T-helper 1 cell (primary cell): ENCODE measurements at places on chromosomes 1 and 21.

GRCh38 chr21:45478115-45478801 lies 64.0 kb downstream of the SLC19A1 start:
- peak; percentile 78 for DNase-seq

DNA sequence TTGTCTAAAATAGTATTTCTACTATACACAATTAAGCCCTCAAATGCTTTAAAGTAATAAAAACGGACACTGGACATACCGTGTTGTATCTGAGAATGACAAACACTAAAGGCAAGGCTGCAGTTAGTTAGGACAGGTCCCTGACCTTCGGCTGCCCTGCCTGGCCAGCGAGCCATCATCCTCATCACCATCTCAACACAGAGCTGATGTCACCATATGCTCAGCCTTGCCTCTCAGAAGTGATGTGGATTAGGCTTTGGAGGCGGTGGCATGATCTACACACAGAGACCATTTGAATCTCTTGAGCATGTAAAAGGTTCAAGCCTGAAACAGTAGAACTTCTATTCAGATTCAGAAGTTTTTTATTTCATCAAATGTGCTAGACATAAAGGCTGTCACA lies 244.7 kb downstream of the SDCCAG8 start:
- no peak for DNase-seq

GRCh38 chr1:78672428-78672827 lies 22.8 kb downstream of the IFI44 start:
- no peak for DNase-seq

DNA sequence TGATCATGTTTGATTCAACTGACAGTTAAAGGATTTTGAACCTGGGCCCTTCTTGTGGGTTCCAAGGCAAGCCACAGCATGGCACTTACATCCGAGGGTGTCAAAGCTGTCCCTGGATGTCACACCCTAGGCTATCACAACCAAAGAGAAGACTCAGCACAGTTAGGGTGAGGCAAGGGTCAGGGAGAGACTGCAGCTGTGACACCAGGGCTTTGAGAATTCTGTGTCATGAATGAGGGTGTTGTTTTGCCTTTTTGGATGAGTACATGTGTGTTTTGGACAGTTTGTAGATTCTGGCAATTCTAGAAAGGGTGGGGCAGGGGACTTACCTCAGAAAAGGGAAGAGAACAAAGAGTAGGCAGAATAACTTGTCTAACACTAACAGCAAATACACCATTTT lies 37.8 kb upstream of the ZNF326 start:
- DNase-seq = no peak

- DNase-seq = no peak
Measured at GRCh38 chr1:232635778-232636356, 5.9 kb upstream of the SIPA1L2 start.

- no peak for DNase-seq
Measured at GRCh38 chr1:193462629-193463320, 276.4 kb upstream of the B3GALT2 start.

DNA sequence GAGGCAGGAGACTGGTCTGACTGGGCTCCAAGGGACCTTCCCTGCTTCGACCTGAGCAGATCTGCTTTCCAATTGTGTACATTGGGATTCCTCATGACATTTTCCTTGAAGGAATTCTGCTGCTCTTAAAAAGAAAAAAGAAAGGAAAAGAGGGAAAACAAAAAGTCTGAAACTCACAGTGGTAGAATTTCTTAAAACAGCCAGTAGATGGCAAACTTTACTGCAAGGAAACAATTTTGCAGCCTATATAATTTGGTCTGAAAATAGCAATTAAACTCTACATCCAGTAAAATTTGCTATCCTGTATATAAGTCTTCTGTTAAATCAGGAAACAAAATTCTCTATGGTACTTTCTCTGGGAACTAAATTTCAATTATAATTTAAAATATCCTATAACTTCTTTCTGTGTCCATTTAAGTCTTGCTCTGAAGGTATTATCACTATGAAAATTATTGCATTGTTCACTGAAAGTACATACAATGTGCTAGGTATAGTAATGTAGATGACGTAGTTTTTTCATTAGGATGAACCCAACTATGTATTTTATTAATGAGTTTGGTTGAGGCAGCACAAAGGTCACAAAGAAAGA lies 59.8 kb downstream of the CRB1 start:
- no peak for DNase-seq
